Urothelium cell line (cell line): ENCODE measurements at places on chromosomes 5 and 9.

DNA sequence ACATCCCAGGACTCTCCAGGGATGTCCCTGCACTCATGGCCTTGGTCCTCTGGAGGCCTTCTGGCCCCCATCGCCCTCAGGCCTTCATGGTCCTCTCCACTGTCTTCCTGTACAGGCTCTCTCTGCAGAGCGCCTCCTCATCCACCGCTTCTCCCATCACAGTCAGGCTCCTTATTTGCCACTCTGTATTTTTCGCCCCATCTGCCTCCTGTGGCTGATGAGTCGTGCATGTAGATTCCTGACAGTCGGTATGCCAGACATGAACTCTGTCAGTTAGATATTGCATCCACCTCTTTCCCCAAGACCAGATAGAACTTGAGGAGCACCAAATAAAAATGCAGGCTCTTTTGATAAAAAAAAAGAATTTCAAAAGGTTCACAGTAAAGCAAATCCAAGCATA is 362.8 kb downstream of the IRX1 start:
- DNase-seq, result no peak

DNA sequence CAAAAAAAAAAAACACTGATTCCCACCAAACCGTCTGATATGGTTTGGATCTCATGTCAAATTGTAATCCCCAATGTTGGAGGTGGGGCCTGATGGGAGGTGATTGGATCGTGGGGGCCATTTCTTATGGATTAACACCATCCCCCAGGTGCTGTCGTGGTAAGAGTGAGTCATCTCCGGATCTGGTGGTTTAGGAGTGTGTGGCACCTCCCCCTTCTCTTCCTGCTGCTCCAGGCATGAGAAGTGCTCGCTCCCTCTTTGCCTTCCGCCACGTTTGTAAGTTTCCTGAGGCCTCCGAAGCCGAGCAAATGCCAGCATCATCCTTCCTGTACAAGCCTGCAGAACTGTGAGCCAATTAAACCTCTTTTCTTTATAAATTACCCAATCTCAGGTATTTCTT is 45.2 kb downstream of the HSD17B3 start:
- DNase-seq, result peak; percentile 89

- no peak for DNase-seq
These were observed 8.5 kb downstream of the KLF9 start for GRCh38 chr9:70405808-70406433.

DNA sequence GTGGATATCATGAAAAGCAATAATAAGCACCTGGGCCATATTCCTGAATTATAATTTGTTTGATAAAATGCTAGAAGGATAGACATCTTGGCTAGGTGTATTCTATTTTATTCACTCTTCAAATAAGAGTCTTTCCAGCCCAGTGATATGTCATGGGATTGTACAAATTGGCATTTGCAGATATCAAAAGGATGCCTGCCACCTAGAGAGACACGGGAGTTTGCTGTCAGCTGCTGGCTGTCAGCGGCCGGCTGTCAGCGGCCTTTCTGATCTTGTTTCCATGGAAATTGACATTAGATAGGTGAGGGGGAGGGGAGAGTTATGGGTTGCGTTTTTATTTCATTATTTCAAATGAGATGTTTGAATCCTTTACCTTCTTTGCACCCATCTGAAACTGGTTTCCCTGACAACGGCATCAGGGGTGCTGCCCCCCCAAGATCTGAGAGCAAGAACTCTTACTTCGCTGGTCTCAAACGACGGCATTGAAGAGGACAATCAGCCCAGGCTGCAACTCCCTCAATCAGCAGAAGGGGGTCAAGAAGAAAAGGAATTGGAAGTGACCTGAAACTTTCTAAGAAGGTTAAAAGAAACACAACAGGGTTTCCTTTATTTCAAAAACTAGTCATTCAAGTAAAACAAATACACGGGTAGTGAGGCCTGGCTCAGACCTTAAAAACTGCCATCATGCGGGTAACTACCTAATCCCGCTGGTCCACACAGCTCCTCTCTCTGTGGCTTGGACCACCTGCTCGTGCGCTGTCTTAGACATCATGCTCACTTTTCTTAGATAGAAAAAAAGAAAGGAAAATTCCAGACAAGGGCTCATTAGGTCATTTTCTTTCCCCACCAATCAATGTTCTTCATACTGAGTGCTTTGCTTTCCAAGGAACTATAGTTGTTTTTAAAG is 115.7 kb downstream of the TLE1 start:
- no peak for DNase-seq

GRCh38 chr5:87916320-87916719 is 352.3 kb downstream of the TMEM161B start:
- DNase-seq, result no peak

DNA sequence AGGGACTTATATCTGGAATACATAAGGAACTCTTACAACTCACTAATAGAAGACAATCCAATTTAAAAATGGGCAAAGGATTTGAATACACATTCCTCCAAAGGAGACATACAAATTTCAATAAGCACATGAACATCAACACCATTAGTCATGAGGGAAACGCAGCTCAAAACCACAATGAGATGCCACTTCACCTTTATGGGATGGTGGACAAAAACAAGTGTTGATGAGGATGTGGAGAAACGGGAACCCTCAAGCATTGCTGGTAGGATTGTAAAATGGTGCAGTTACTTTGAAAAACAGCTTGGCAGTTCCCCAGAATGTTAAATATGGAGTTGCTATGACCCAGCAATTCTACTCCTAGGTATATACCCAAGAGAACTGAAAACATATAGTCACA is 72.7 kb upstream of the IER5L start:
- DNase-seq, result no peak

- no peak for DNase-seq
These were observed 159.8 kb upstream of the LHFPL2 start for GRCh38 chr5:78808380-78808779.

GRCh38 chr9:36928670-36929349 is 105.3 kb downstream of the PAX5 start:
- peak; percentile 76 for DNase-seq

GRCh38 chr5:85182344-85182743 is 797.7 kb upstream of the EDIL3 start:
- DNase-seq, result no peak

- no peak for DNase-seq
These were observed 54.7 kb downstream of the TMOD1 start for GRCh38 chr9:97556036-97556720.

- peak; percentile 20 for DNase-seq
These were observed 85.1 kb downstream of the BRINP1 start for GRCh38 chr9:119284118-119284517.

DNA sequence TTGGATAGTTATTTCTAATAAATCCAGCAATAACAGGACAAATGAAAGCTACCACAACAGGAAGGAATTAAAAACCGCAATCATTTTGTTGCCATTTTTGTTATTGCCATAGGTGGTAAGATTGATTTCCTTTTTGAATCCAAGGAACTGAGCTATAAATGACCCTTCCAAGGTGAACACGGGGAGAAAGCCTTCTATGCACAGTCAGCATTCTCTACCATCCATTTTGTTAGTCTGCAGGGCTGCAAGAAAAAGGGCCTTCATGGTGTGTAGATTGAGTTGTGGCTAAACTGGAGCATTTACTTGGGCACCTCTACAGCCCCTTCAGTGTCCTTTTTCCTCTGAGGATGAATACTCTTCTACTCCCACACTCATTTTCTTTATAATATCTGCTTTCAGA is 18.6 kb upstream of the REEP5 start:
- no peak for DNase-seq

GRCh38 chr9:111843971-111844370 is 49.2 kb upstream of the SHOC1 start:
- no peak for DNase-seq

DNA sequence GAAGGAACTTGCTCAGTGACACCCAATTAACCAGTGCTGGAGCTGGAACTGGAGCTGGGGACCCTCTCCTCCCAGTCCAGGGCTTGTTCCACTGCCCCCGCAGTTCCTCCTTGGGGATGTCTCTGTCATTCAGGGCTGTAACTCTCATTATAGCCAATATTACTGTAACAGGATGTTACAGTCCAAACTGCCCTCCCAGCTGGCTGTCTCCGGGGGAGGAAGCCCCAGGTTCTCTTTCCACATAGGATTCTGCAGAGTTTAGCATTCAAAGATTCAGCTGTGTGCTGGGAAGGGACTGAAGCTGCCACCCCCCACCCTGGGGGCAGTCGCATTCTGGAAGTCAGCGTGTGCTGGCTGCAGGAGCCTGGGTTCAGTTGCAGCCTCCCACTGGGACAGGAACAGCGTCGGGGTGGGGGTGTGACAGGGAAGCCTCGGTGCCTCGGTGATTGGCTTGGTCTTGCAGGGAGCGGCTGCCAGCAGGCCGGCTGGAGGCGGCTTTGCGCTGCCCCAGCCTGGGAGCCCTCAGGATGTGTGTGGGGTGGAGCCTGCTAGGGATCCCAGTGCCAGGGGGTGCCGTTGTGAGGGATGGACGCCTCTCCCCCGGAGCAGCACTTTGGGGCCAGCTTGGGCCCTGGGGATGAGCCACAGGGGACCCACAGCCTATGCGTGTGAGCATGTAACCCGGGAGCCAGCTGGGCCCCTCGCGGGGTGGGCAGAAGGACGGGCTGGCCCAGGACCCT is 101.1 kb downstream of the RGS3 start:
- DNase-seq, result peak; percentile 85

- no peak for DNase-seq
These were observed 396 bp downstream of the GARIN3 start for GRCh38 chr5:157165668-157166067.

DNA sequence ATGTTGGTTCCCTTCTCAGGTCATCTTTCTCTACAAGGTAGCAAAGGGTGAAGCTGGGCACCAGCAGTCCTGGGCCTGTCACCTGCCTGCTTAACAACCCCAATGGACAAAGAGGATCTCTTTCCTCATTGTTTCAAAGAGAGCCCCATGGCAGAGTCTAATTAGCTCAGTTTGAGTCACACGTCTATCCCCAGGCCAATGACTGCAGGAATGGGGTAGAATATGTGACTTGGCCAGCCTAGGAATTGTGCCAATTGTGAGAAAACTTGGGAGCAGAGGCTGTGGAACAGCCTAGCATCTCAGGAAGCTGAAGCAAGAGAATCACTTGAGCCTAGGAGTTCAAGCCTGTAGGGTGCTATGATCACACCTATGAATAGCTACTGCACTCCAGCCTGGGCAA is 3.6 kb upstream of the RAPGEF1 start:
- DNase-seq, result no peak

DNA sequence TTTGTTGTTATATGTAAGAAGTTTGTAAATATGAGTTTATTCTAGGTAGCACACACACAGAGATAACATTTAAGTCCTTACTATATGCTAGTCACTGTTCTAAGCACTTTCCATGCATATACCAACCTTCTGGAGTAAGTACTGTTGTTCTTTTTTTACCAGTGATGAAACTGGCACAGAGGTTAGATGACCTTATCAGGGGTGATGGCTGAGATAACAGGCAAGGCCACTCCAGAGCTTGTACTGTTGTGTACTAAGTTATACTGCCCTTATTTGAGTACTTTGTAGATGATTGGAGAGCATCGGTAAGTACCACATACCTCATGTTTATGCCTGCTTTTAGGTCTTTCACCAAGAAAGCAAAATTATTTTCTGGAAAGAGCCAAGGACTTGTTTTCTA is 6.2 kb downstream of the POLR1E start:
- no peak for DNase-seq

DNA sequence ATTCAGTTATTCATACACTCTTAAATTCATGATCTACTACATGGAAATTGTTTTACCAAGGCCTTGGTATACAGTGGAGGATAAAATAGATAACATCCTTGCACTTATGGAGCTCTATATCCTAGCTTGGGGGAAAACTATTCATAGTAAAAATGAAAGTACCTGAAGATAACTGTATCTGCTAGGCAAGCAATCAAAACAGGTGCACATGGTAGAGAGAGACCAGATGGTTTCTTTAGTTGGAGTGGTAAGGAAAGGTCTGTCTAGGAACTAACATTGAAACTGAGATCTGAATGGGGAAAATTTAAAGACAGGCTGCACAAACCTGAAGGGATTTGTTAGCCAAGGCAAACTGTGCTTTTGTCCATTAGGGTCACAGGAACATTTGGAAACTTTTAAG is 11.1 kb upstream of the SLCO4C1 start:
- DNase-seq, result no peak

DNA sequence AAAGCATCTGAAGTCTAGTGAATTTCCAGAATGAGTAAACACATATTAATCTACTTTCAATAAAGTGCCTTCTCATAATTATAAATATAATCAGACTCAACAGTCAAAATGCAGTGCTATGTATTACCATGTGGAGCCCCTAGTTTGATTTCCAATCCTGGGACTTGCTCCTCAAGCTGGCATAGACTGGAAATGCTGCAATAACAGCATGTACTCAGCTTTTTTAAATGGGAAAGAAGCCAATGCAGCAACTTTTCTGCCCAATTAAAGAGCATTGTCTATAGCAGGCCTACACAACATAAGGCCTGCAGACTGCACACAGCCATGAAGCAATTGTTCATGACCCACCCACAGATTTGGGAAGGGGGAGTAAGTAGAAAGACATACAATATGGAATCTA is 103.2 kb downstream of the NR2F1-AS1 start:
- no peak for DNase-seq

DNA sequence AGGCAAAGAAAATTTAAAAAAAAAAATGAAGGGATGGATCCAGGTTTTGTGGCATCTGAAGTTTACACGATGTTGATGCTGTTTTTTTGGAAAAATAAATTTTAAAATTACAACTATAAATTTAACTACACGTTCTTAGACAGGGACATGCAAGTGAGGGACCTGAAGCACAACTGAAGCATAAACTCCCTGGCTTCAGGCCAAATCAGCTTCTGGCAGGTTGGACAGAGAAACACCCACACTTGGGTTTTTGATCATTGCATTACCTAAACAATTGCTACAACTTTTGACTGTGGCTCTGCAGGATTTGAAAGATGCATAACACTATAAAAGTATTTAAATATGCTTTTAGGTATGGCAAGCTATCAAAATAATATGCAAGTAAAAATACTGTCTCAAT is 1318.3 kb upstream of the DMAC1 start:
- no peak for DNase-seq

DNA sequence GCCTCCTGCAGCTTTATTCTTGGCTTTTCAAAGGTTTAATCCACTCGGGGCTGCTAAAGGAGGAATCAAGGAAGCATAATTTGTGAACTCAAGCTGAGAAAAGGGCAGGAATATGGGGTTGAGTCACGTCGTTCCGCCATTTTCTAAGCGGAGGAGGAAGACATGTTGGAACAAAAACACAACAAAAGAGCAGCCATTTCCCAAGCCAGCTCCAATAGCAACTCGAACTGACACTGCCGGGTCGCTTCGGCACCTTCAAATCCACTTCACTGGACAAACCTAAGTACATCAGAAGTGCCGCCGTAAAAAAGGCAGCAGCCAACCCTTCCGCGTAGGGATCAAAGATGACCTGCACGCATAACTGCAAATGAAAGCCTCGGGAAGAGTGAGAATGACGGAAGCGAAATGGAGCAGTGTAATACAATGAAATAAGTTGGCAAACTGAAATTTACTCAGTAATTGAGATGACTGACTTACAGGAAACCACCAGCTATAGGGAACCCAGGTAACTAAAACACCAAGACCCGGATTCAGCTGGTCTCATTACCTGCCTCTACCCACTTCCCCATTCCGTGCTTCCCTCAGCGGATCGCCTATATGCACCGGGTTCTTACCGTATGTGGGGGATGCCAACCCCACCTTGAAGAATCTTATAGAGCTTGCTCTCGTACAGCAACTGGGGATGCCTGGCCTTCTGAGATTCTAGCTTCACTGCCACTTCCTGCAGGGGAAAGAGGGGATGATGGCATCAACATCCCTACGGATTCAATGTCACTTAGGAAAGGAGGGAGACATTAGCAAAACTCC is 1.6 kb downstream of the CSNK1A1 start:
- peak; percentile 15 for DNase-seq

- no peak for DNase-seq
These were observed 5.9 kb upstream of the NREP start for GRCh38 chr5:111762895-111763294.
